ENCODE measurements at places on chromosomes 16 and 17.
A peak's percentile ranks its signal among the peaks of the same experiment; 100 is the strongest.

DNA sequence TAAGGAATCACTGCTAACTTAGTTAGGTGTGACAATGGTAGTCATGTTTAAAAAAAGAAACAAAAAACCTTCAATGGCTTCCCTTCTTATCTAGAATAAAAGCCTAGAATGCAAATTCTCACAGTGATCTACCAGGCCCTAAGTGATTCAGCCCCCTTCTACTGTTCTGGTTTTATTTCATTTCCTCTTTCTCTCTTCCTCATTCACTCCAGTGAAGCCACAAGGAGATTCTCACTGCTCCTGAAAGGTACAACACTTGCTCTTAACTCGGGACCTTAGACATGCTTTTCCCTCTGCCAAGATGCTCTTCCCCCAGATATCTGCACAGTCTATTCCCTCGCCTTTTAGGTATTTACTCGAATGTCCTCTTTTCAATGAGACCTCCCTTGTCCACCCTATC is 3.7 kb downstream of the PIGS start:
- DNase-seq = no peak

DNA sequence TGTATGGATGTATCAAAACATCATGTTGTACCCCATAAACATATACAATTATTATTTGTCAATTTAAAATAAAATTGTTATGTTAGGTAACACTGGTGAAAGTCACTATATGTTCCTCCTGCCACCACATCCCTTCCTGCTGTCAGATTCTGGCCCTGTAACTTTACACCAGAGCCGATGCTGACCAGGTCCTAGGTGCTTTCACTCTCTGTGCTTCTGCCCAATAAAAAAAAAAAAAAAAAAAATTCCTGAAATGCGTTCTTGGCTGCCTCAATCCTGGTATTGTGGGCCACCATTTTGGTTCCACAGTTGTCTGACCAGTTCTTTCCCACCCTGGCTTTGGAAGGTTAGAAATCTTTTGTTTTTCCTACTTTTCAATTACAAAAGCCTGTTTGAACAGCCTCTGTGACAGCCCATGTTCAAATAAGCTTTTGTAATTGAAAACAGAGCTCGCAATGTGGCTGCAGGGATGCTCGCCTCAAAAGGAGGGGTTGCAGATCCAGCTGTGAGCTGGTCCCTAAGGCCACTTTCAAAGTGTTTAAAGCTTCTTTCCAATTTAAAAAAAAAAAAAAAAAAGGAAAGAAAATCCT is 831.0 kb upstream of the EEF2KMT start:
- no peak for DNase-seq

GRCh38 chr16:69494991-69495392 is 70.6 kb downstream of the CYB5B start:
- DNase-seq = no peak

- DNase-seq = no peak
Measured at GRCh38 chr17:80307994-80308691, 47.5 kb downstream of the RNF213 start.

- no peak for DNase-seq
Measured at GRCh38 chr17:22266231-22266630, 573.9 kb downstream of the KCNJ18 start.

DNA sequence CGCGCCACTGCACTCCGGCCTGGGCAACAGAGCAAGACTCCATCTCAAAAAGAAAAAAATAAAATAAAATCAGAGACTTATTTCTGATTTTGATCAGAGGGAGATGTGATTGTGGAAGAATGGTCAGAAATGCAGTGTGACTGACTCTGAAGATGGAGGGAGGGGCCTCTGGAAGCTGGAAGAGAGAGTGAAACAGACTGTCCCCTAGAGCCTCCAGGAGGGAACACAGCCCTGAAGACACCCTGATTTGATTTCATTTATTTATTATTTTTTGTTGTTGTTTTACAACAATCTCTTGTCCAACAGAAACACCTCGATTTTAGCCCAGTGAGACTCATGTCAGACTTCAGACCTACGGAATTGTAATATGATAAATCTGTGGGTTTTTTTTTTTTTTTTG is 26.1 kb downstream of the BCL7C start:
- DNase-seq = no peak

DNA sequence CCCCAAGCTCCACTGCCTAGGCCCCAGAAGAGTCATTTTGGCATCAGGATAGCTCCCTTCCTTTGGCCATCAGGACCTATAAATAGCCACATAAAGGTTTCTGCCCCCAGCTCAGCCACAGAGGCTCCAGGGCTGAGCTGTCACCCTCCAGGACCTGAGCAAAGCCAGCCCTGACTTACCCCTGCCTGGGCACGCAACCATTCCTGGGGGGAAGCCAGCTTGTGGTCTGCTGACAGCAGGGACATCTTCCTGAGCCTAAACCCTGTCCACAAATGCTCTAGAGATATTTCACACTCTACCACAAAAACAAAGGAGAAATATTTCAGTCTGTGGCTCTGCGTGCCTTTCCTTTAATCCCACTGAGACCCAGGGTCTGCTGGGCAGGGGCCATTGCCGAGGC is 123.7 kb upstream of the CCL2 start:
- no peak for DNase-seq

DNA sequence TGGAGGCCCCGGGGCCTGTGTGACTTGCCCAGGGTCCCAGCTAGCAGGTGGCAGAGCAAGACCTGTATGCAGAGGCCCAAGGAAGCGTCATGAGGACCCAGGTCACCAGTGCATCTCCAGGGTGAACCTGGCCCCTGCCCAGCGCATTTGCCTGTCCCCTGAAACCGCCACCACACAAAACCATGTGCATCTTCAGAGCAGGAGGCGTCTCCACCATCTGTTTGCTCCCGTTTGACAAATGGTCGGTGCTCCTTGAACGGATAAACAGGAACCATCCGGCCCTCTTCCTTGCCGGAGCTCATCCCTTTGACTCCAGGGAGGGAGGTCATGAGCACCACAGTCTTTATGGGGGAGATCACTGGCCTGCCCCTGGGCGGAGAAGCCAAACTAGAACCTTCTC is 62.5 kb downstream of the JPH3 start:
- no peak for DNase-seq

DNA sequence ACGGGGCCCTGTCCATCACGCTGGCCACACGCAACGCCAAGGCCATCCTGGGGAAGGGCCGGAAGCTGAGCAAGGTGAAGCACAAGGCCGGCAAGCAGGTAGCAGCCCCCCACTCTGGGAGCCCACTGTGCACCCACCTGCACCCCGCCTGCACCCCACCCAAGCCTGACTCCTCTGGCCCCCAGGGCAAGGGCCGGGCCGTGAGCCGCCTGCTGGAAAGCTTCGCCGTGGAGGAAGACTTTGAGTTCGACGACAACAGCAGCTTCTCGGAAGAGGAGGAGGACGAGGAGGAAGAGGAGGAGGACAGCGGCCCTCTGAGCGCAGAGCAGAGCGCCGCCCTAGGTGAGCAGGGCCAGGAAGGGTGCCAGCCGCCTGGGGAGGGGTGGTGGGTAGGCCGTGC is 54.0 kb downstream of the ACTG1 start:
- no peak for DNase-seq

- DNase-seq = no peak
Measured at GRCh38 chr17:296906-297690, 55.5 kb downstream of the RPH3AL start.

DNA sequence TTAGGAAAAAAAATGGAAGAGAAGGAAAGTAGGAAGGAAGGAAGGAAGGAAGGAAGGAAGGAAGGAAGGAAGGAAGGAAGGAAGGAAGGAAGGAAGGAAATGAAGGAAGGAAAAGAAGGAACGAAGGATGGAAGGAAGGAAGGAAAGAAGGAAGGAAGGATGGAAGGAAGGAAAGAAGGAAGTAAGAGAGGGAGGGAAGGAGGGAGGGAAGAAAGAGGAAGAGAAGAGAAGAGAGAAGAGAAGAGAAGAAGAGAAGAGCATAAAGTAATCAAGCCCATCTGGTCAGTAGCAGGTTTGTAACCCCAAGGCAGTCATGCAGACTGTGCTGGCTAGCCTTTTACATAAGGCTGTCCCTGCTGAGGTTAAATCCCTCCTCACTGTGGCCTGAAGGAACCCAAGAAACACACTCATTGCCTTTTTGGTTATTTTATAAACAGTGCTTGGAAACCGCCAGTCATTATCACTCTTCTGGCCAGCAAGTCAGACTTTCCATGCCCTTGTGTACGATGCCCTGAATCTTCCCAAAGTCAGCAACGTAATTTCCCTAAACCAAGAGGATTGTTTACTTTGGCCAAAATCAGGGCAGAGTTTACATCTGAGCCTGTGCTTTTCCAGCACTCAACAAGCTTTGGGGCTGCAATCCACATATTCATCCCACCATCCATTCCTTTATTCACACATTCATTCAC is 409.6 kb upstream of the MAF start:
- DNase-seq = no peak

GRCh38 chr17:41917679-41918313 is 955 bp downstream of the ACLY start:
- peak; percentile 5 for DNase-seq

GRCh38 chr17:80313160-80313829 is 52.6 kb downstream of the RNF213 start:
- no peak for DNase-seq

DNA sequence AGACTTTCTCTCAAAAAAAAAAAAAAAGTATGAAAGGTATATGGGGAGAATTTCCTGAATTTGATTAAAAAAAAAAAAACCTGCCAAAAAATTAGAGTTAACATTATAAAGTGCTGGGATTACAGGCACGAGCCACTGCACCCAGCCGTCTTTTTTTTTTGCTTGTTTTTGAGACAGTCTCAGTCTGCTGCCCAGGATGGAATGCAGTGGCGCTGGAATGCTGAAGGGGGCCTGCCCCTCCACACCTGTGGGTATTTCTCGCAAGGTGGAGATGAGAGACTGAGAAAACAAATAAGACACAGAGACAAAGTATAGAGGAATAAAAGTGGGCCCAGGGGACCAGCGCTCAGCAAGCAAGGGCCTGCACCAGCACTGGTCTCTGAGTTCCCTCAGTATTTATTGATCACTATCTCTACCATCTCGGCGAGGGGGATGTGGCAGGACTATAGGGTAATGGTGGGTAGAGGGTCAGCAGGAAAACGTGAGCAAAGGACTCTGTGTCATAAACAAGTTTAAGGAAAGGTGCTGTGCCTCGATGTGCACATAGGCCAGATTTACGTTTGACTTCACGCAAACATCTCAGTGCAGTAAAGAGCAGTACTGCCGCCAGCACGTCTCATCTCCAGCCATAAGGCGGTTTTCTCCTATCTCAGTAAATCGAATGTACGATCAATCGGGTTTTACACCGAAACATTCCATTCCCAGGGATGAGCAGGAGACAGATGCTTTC is 117.2 kb downstream of the GOSR1 start:
- no peak for DNase-seq

GRCh38 chr16:86298758-86299134 is 211.6 kb upstream of the FOXF1 start:
- DNase-seq = no peak

- no peak for DNase-seq
Measured at GRCh38 chr16:65121870-65122723, at the start of gene CDH11. CDH11 (minus strand) TSS chr16:65122063; CDS start chr16:65004869, 117,194 bp downstream.

- DNase-seq = no peak
Measured at GRCh38 chr17:48106802-48107136, 797 bp upstream of the SNX11 start.

DNA sequence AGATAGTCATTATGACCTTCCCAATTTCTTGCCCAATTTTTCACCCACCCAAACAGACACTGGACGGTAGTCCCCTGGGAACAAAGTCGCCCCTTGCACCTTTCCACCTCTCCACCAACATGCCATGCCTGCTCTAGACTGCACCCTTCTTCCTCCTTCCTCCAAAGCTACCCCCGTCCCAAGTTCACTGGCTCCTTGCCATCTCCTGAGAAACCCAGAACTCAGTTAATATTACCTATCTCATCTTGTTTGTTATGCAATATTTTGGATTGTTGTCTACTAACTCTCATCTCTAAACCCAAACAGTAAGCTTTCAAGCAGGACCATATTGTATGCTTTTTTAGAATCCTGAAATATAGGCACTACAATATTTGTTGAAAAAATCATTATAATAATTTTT is 63.3 kb downstream of the USP31 start:
- DNase-seq = no peak

DNA sequence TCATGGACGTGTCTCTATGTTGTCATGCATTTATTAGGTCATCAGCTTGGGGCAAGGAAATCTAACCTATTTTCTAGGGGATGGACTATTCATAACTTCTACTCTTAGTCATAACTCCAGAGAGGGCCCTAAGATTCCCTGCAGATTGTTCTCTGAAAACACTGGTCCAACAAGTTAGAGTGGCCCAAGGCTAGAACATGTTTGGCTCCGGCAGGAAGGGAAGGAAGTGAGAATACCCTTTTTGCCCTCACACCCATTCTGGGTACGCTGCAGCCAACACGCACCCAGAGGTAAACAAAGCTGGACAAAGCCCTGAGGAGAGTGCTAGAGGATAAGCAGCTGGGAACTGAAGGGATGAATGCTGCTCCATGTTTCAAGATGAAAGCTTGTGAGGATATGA is 9.9 kb downstream of the C16orf86 start:
- no peak for DNase-seq

GRCh38 chr16:67884684-67885083 is at the start of gene NRN1L:
NRN1L (plus strand) TSS chr16:67884885; CDS start chr16:67884904, 19 bp downstream.
- DNase-seq = no peak

DNA sequence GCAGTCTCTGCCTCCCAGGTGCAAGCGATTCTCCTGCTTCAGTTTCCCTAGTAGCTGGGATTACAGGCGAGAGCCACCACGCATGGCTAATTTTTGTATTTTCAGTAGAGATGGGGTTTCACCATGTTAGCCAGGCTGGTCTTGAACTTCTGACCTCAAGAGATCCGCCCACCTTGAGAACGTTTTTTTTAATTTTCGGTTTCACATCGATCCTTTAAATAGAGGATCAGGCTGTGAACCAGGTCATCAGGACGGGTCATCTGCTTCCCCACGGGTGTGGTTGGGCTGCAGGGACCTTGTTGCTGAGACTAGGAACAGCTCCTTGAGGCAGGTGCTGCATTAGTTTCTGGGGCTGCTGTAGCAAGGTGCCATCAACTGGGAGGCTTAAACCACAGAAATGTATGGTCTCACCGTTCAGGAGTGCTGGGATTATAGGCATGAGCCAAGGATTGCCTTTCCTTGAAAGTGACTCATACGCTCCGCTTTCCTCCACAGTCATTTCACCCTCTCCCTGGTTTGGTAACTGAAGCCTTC is 7.9 kb upstream of the NAGPA start:
- DNase-seq = no peak

DNA sequence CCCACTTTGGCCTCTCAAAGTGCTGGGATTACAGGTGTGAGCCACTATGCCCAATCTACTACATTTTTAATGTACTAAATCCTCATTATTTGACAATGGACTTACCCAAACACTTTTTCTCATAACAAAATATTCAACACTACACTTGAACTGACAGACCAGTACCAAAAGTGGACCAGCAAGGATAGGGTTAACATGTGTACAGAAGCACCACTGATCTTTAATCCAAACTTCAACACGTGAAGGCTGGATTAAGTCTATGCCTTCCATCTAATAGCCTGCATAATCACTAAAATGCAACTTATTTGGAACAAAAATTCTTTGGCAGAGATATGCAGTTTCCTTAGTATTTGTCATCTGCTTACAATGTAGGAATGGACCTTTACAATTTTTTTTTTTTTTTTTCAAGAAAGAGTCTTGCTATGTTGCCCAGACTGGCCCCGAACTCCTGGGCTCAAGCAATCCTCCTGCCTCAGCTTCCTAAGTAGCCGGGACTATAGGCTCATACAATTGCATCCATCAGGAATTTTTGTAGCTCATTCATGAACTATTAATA is 60.0 kb upstream of the BCAR1 start:
- no peak for DNase-seq
